NCI-H460 (cell line): ENCODE measurements at places on chromosomes 1 and 21. TPM values are rescaled to one million over a fixed set of nuclear protein-coding genes. Genes with fewer than 3 reads are reported as not detected.

GRCh38 chr1:185598332-185598731 lies 135.9 kb upstream of the HMCN1 start:
- DNase-seq: no peak

GRCh38 chr1:204476563-204476962 lies 18.0 kb downstream of the PIK3C2B start:
- DNase-seq: no peak

- DNase-seq: no peak
Observed at GRCh38 chr21:40915114-40915513, 68.2 kb upstream of the DSCAM start.

GRCh38 chr1:40107290-40107959 lies 10.4 kb upstream of the PPT1 start:
- no peak for DNase-seq

GRCh38 chr1:43058545-43059360 lies 100.1 kb upstream of the SLC2A1 start:
- no peak for DNase-seq

DNA sequence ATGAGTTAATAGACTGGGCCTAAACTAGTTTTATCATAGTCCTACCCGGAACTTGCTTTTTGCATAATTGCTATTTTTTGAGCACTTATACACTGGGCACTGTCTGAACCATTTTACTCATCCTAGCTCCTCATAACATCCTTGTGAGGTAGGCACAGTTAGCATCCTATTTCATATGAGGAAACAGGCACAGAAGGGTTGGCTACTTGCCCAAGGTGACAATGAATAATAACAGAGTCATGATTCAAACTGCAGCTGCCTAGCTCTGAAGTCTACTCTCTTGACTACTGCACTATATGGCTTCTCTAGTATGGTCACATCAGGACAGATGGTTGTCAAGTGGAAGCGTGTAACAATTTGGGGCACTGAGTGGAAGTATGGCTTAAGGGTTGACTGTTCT lies 18.2 kb upstream of the RC3H1 start:
- peak; percentile 49 for DNase-seq

DNA sequence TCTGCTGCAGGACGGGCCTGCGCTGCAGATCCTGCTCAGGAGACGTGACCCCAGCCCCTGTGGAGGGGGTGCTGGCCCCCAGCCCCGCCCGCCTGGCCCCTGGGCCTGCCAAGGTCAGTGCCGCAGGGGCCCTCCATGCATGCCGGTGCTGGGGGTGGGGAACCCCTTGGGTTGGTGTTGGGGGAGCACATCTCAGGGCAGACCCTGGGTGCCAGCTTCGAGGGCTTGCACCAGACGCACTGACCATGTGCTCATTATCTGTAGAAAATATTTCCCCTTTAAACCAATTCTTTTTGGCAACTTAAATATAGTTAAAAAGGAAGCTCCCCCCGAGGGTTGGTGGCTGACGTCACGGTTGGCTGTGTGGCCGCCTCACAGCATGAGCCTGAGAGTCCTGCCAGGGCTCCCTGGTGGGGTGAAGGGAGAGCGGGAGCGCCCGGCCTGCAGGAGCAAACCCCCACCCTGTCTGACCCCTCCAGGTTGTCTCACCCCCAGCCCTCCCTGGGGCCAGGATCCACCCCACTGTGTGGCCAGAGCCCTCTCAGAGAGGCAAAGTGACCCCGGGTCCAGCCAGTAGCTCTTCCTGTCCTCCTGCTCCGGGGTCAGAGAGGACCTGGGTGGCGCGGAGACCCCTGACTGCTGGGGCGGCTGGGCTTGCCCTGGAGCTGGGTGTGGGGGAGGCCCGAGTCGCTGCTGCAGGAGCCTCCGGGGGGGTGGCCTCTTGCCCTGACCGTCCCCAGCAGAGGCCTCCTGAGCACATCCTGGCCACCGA lies 5.3 kb upstream of the PFKL start:
- no peak for DNase-seq

DNA sequence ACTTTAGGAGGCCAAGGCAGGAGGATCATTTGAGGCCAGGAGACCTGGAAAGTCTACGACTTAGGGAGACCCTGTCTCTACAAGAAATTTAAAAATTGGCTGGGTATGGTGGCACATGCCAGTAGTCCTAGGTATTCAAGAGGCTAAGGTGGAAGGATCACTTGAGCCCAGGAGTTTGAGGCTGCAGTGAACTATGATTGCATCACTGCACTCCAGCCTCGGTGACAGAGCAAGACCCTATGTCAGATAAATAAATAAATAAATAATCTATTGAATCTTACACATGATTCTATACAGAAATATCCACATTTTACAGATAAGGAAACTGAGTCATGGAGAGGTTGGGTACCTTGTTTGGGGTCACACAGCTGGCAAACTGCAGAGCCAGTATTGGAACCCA lies 89.1 kb downstream of the MAN1C1 start:
- DNase-seq: no peak

DNA sequence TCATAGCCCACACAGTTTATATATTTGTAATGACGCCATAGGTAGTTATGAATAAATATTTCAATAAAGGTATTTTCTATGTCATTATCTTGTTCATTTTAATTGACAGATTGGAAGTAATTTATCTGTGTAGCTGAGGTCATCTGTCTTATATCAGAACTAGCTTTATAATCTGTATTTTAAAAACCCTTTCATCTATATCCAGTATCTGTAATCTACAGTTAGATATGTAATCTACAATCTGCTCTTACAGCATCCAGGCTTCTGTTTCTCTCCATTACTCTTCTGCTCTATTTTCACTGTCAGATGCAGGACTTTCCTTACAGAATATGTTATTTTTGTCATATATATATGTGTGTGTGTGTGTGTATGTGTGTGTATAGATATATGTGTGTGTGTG lies 137.6 kb downstream of the LBR start:
- DNase-seq: no peak

DNA sequence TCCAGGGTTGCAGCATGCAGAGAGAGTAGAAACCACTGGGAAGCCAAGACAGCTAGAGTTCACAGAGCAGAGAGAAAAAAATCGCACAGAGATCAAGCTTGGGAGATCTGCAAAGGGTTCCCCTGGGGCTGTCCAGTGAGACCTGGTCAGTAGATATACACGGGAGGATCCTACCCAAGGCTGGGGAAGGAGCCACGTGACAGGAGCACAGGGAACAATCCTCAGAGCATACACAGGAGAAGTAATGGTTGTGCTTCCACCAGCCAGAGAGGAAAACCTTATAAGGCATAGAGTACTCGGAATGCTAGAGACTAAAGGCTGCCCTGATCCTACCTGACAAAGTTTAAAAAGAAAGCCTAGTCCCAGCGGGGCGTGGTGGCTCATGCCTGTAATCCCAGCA lies 53.9 kb downstream of the GABPA start:
- no peak for DNase-seq

DNA sequence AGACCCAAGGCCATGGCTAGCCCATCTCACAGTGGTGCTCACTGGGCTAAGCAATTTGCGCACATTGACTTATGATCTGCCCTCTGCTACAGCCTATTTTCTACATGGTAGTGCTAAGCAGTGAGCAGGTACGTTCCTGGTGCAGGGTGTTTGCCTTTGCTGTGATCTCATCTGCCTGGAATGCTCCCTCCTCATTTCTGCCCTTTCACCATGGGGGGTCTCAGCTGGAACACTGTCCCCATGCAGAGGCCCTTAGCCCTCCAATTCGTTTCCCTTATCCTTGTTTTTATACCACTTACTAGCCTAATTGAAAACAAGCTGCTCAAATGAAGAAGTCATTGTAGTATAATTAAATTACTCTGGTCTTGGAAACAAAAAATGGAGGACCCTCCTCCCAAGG lies 2.0 kb upstream of the B3GALT5 start:
- DNase-seq: no peak

DNA sequence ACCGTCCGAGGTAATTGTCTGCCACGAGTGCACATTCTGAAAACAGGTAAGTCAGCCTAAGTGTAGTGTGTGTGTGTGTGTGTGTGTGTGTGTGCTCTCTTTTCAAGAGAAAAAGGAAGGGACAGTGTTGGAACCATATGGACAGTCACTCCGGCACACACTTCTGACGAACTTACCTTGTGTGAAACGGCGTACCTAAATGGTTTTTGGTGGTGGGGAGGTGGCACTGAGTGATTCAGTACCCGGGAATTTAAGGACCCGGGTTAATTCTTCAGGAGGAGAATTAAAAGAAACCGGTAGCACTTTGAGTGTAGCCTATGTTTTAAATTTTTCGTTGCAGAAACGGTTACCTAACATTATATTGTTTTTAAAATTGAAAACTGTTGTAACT lies 286 bp downstream of the ODR4 start:
- no peak for DNase-seq

GRCh38 chr21:38609580-38609979 lies 111.3 kb upstream of the ERG start:
- no peak for DNase-seq

GRCh38 chr1:230994860-230995259 lies 16.0 kb downstream of the ARV1 start:
- no peak for DNase-seq

- DNase-seq: no peak
Observed at GRCh38 chr1:235588916-235589515, 60.6 kb downstream of the GNG4 start.

DNA sequence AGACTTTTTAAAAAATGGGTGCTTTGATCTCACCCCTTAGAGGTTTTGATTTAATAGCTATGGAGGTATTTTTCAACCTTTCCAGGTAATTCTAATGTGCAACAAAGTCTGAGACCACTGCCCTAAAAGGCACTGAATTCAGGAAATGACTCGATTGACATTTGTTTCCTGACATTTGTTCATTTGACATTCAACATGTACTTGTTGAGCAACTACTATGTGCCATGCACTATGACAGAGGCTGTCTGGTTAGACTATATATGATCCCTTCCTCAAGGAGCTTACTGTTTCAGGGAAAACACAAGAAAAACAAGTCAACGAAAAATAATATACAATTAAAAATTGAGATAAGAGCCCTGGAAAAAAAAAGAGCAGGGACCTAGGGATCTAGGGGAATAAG lies 25.6 kb upstream of the AVPR1B start:
- DNase-seq: no peak

DNA sequence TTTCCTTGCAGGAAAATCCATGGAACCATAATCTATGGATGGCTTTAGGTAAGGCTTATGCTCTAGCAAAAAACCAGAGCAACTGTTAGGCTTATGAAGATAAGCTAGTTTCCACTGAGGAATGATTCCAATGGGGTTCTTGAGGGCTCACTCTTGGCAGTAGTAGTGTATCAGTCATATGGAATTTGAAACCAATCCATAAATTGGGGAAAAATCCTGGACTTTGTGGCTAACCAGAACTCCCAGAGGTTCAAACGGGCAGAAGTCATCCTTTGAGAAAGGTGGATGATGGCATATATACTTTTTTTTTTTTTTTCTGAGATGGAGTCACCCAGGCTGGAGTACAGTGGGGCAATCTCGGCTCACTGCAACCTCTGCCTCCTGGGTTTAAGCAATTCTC lies 54.2 kb upstream of the ATF3 start:
- no peak for DNase-seq

DNA sequence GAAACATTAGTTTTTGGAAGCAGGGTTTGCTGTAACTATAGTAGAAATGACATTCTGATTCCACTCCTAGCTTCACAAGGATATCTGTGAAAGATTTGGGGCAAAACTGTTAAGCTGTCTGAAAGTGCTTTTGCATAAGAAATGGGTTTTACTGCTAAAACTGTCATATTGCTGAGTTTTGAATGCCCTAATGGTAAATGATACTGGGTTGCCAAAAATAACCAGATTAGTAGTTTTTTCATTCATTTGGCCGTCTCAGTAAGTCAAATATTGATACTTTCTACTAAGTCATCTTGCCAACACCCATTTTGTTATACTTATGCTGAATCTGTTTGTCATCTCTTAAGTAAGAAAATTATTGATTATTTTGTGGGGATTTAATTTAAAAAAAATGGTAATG lies 399 bp upstream of the PTPRC start:
- no peak for DNase-seq

DNA sequence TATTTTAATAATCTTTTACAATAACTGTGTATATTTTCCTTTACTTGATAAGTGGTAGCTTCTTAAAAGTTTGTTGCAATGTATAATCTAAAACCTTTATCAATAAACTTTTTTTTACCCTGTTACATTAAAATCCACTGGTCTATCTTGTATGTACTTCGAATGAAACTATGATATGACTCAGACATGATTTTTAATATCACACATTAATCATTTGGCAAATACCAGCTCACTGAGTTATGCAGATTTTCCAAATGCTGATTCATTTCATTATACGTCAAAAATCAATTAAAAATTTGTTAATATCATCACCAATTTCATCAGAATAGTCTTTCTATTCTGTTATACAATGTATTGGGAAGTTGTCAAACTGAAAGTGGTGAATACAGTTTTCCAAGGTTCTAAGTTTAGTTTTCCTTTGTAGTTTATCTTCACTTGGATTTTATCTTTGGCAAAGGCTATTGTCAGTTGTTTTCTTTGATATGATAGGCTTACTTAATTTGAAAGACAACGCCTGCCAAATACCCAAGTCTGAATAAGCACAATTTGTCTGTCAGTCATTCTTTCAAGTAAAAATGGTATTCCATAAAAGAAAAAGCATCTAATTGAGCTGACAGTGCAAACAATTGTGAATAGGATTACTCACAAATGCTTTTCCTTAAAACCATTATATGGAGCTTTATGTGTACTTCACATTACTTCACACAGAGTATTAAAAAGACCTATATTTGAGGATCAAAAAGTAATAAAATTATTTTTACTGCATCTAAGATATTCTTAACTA lies 127.0 kb downstream of the NME7 start:
- no peak for DNase-seq

- DNase-seq: no peak
Observed at GRCh38 chr1:213296558-213296957, 245.5 kb downstream of the RPS6KC1 start.

- DNase-seq: no peak
Observed at GRCh38 chr1:16443975-16444770, 3.6 kb downstream of the NECAP2 start.

- DNase-seq: no peak
Observed at GRCh38 chr1:91621907-91622306, 121.3 kb downstream of the CDC7 start.

- DNase-seq: no peak
Observed at GRCh38 chr1:202586018-202586821, 124.0 kb downstream of the SYT2 start.

- DNase-seq: no peak
Observed at GRCh38 chr21:28642891-28643290, 349.8 kb downstream of the LTN1 start.

DNA sequence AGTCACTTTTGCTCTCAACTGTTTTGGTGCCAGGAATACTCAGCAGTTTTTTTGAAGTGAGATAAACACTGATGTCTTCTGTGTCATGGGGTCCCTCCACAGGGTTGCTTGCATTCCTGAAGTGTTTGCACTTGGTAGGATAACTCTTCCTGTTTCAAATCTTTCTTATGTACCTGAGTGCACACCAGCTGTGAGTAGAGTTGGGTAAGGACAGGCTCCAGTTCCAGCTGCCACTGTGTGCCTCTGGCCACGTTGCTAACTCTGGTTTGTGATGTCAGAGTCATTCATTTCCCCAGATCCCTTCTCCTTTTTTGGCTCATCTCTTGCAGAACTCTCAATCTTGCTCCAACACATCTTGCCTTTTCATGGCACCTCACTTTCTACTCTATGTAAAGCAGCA lies 356.3 kb upstream of the B3GALT2 start:
- DNase-seq: no peak

The PROX1 gene
- 0.12 TPM in 2 replicates for total RNA-seq

The IL19 gene
- total RNA-seq: not detected in 2 replicates

The NPR1 gene
- 3.0 and 3.3 TPM in 2 replicates for total RNA-seq

The AADACL3 gene
- total RNA-seq: 0.05 TPM in 1 of 2 replicates, not detected in the other

The ASPM gene
- 57.8 and 67.7 TPM in 2 replicates for total RNA-seq

The GIPC2 gene
- total RNA-seq: not detected in 2 replicates

The SPATA17 gene
- 3.9 and 4.0 TPM in 2 replicates for total RNA-seq

The PSRC1 gene
- total RNA-seq: 23.1 and 28.0 TPM in 2 replicates
